ENCODE measurements at places on chromosomes 3 and 15. TPM values are rescaled to one million over a fixed set of nuclear protein-coding genes. Genes with fewer than 3 reads are reported as not detected.

DNA sequence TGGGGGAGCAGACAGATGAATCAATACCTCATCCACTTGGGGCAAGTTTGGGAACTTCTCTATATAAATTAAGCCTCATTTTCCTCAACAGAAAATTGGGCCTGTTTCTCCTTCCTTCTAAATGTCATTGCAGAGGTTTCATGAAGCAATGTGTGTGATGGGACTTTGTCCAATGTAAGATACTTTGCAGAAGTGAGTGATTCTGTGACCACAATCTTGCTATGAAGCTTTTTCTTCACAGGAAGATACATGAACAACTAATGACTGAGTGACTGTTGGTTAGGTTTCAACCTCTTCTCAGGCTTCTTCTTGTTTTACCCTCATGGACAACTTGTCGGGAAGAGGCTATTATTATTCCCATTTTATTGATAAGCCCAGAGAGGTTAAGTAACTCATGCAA lies 11.0 kb downstream of the TMEM45A start:
- no peak for ATAC-seq

- no peak for ATAC-seq
Measured at GRCh38 chr3:101807888-101808287, 28.9 kb downstream of the NXPE3 start.

- ATAC-seq = no peak
Measured at GRCh38 chr3:111278959-111279358, 207.3 kb downstream of the NECTIN3 start.

ROBO2 gene
- total RNA-seq = 127 TPM

DNA sequence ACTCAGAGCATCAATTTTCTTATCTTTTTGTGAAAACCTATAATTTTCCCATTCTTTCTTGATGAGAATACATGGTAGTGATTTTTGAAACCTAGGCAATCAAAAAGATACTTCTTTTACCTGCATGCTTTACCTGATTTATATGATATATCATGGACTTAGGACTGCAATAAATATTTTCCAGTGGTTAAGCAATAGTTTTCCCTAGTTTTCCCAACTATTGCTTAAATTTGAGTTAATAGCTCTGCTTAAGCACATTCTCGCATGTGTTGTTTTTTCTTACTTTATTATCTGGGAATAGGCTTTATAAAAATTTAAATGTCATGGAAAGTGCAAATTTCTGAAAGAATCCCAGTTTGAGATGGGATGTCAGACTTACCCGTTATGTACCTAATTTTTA lies 465.1 kb upstream of the BCHE start:
- ATAC-seq = no peak

- ATAC-seq = peak; percentile 30
Measured at GRCh38 chr3:49298511-49298910, 21.5 kb upstream of the C3orf62 start.

DGKG gene
- total RNA-seq = 0.47 TPM

GRCh38 chr3:53257465-53257864 lies 1.6 kb upstream of the TKT start:
- no peak for ATAC-seq

DNA sequence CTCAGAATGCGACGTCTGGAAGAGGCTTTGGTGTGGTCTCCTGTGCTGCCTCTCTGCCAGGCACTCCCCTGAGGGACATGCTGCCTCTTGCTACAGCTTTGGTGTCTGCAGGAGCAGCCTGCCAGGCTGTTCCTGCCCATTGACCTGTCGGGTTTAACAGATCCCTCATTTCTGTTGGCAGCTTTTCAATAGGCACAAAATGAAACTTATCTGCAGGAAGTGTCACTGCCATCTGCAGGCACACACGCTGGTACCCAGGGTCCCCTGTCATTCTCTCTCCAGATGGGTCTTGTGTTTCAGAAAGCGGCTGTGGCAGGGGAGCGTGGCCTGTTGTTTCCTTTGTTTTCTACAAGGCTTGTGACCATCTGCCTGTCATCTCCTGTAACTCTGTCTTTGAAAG lies 328.3 kb upstream of the CHRM5 start:
- ATAC-seq = peak; percentile 92

- no peak for ATAC-seq
Measured at GRCh38 chr3:174346571-174346970, 512.6 kb upstream of the NAALADL2 start.

GJD2 gene
- total RNA-seq = 0.42 TPM

DNA sequence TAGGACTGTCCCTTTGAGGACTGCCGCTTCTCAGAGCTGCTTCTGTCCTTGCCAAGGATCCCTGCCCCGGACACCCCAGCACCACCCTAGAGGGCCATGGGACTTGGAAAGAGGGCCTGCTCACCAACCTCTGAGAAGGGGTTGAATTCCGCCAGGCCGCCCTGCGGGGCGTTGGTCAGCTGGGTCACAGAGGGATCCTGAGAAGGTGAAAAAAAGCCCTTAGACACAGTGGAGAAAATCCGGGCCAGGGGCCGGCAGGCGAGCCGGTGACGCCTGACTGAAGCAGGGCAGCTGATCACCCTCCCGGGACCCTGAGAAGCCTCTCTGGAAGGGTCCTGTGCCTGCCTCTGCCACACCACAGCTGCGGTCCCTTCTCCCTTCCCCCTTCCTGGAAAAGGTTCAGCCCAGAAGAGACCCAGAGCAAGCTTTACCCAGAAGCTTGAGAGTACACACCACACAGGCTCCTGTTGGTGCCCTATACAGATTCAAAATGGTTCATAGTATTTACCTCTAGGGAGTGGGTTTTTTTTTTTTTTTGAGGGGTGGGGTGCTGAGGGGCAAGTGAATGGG lies 11.6 kb upstream of the ULK3 start:
- ATAC-seq = no peak

MEX3B gene
- 58.4 TPM for total RNA-seq

Measured in motor neuron (in vitro differentiated cells).